ENCODE measurements at places on chromosomes 7 and 10. TPM values are rescaled to one million over a fixed set of nuclear protein-coding genes. Genes with fewer than 3 reads are reported as not detected.

Gene AFAP1L2
- total RNA-seq = 7.7 TPM

- no peak for DNase-seq
These were observed 63.5 kb downstream of the HIPK2 start for GRCh38 chr7:139714163-139714901.

GRCh38 chr10:35661236-35661635 lies 19.1 kb upstream of the FZD8 start:
- DNase-seq = no peak

DNA sequence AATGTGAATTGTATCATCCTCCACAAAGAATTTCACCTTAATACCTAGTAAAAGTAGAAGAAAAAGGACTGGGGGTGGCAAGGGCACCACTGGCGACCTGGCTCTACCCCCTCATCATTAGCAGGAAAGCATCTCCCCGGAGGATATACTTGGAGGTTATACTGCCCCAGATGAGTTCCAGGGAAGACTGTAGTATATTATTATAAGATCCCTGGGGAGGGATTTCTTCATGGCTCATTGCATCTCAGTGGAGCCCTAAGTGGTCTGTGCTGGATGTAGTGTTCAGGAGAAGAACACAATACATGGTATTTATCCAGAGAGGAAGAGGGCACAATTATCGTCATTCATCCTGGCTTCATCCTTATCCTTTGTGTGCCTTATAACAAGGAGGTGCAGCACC lies 14.2 kb upstream of the DYNC1I1 start:
- no peak for DNase-seq

- DNase-seq = no peak
These were observed 72.9 kb downstream of the AOAH start for GRCh38 chr7:36651404-36651803.

DNA sequence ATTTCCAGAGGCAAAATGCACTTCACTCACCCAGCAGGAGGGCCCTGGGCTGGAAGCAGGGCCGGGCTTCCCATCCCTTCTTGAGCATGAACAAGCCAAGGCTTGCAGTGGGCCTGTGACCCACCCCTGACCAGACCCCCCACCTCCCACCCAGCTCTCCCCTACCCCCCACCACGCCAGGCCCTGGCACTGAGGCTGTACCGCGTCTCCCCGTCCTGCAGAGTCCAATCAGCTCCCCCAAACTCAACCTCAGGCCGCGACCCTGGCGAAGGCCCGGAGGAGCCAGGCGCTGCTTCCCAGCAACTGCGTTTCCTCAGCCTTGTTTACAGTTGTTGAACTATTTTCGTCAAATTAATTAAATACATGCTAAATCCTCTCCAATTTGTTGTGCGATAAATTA lies 16.9 kb upstream of the MYL10 start:
- DNase-seq = no peak
